ENCODE measurements at places on chromosomes 5 and 9. TPM values are rescaled to one million over a fixed set of nuclear protein-coding genes. Genes with fewer than 3 reads are reported as not detected.
A peak's percentile ranks its signal among the peaks of the same experiment; 100 is the strongest.

Gene GABRA1
- total RNA-seq = not detected

DNA sequence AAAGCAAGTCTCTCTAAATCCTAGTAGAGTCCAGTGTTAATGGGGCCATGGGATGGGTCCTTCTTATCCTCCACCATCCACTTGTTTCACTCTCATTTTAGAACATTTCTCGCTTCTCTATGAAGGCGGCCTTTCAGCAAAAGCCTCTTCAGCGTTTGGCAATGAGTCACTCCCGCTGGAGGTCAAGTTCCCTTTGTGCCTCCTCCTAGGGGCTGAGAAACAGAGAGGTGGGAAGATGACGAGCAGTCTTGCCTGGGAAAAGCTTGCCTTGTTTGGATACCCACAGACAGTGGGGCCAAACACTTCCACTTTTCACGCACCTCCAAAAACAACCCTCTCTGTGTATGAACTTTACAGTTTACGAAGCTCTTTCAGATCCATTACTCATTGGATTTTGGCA is 168.8 kb downstream of the GABBR2 start:
- no peak for DNase-seq

Gene LMX1B
- total RNA-seq = 0.17 TPM

- DNase-seq = no peak
These were observed 8.6 kb upstream of the PRRX2 start for GRCh38 chr9:129656795-129657390.

Gene PCDHGA2
- total RNA-seq = 0.23 TPM

DNA sequence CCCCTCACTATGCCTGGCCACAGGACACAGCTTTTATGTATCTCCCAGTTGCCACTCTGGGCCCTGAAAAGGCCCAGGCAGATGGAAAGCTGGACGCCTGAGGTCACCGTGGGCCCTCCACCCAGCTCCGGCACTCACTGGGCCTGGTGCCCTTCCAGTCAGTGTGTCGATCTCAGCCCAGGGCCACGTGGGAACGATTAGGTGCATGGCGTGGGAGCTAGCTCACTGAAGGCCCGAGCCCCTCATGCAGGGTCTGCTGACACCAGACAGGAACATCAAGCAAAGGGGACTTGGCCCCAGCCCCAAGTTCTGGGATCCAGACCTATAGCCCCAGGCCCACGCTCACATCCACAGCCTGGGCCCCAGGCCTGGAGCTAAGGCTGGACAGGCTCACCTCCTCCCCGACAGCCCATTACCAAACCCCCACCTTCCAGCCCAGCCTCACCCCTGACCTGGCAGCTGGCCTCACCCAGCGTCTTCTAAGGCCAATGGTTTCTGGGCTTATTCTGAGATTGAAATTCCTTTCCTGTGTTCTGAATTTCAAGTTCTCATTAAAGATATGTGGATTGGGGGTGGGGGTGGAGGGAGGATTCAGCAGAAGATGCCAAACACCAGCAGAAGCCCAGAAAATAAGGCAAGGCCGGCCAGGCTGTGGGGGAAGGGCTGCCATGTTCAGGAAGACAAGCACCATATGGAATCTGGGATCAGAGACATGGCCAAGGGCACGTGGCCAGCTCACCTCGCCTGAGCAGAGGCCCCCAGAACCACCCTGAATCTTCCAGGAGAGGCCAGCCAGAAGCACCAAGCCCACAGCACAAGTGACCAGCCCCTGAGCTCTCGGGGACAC is 74.5 kb downstream of the ADAMTS2 start:
- DNase-seq = peak; percentile 75

DNA sequence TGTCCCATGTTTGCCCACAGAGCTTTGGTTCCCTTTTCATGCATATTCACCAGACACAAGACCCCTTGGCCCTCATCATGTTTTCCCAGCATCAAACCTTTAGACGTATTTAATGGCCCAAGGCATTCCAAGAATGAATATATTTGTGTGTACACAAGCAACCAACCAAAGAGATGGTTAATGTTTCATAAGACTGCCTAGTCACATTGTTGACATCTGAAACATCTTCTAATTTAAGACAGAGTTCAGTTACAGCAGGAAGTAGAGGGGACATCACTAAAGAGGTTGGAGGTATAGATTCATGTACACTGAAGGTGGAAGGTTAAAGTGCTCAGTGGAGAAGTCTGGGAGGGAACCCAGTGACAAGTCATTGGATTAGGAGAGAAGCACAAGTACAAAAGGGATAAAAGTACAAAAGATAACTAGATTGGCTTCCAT is 49.1 kb downstream of the SUSD1 start:
- DNase-seq = no peak

GRCh38 chr5:99775189-99775588 is 760.0 kb upstream of the FAM174A start:
- no peak for DNase-seq

GRCh38 chr9:137190315-137190856 is 1.9 kb downstream of the SSNA1 start:
- DNase-seq = no peak

GRCh38 chr5:179265514-179266290 is 79.6 kb downstream of the ADAMTS2 start:
- no peak for DNase-seq

Gene CCT5
- 165 TPM for total RNA-seq

Gene NIPAL4
- total RNA-seq = 0.87 TPM

DNA sequence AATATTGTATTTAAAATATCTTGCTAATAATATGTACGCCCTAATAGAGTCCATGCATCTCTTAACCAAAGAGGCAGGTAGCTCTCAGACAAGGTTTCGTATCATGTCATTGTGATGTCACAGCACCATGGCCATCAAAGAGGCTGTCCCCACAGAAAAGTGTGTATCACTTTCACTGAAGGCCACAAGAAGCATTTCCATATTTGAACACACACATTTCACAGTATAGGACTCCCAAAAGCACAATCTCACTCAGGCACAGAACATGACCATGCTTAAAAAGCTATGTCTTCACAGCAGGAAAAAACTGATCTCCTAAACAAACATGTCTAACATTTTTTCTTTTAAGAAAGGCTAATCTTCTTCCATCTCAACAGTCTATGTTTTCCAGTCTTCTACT is 133.8 kb downstream of the DENND1A start:
- no peak for DNase-seq

DNA sequence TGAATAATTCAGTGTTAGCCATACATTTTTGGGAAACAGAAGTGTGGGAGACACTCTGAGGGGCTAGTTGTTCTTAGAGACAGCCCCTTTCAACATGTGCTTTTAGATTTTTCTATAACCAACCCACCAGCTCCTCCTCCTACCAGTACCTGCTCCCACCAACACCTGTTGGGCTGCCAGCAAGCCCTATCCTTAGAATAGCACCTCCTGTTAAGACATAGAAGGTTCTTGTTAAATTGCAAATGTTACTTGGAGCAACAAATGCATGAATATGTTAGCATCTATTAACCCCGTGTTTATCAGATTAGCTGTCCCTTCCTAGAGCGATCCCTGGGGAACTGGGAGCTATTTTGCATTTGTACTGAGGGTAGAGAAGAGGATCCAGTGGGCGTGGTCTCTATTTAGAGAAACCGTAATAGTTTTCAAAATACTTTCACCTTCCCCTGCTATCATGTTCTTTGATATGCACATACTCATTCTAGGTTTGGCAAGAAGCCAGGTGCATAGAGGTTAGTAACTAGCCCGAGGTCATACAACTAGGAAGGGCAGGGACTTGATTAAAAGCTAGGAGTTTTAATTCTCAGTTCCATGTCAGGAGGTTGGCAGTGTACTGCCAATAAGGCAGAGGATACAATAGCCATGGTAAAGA is 334.4 kb downstream of the KCTD16 start:
- no peak for DNase-seq

Gene RELL2
- 5.2 TPM for total RNA-seq

Gene SLC36A2
- total RNA-seq = not detected

- peak; percentile 42 for DNase-seq
These were observed 3.4 kb downstream of the PDLIM4 start for GRCh38 chr5:132260714-132261551.

- DNase-seq = no peak
These were observed 41.3 kb upstream of the CDKN2AIPNL start for GRCh38 chr5:134453016-134453415.

- no peak for DNase-seq
These were observed 66.9 kb downstream of the PSMB7 start for GRCh38 chr9:124348363-124348762.

Gene PCDHA1
- not detected for total RNA-seq

Gene CDO1
- 3.3 TPM for total RNA-seq

GRCh38 chr9:124329206-124329792 is 71.5 kb downstream of the NEK6 start:
- DNase-seq = no peak

DNA sequence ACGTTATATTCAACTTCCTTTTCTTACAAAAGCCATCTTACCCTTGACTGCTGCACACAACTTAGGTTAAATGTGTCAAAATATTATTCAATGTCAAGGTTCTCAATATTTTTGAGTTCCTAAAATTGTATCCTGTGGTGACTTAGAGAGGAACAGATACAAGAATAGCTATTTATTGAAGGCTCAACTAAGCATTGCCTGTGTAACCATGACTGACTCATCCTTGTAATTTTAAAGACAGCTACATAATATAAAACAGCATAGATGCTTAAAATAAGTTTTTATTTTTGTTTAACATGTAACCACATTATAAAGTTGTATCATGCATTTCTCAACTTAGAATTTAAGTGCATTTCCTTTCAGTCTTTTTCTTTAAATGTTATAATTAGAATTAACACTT is 312.9 kb upstream of the RGMB start:
- no peak for DNase-seq

Gene ZNF366
- total RNA-seq = not detected

GRCh38 chr5:175847503-175847902 is 23.9 kb upstream of the CPLX2 start:
- no peak for DNase-seq

Gene LIFR
- 5.9 TPM for total RNA-seq

GRCh38 chr9:27838876-27839275 is 265.6 kb upstream of the C9orf72 start:
- no peak for DNase-seq

GRCh38 chr5:78816143-78816765 is 167.7 kb upstream of the LHFPL2 start:
- DNase-seq = no peak

Gene NTNG2
- total RNA-seq = 4.8 TPM

DNA sequence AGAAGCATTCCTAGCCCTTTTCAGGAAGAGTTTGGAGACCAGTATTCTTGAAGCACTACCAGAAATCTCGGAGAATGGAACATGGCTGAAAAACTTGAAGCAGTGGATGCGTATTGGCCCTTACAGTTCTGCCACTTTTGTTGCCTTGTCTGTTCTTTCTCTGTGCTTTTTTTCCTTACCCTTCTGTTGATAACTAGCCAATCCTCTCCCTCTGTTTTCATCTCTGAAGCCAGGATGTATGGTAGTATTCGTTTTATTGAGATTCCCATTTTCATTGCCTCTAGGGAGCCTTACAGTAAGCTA is 564 bp upstream of the CCNH start:
- no peak for DNase-seq

Gene CDH9
- total RNA-seq = not detected

DNA sequence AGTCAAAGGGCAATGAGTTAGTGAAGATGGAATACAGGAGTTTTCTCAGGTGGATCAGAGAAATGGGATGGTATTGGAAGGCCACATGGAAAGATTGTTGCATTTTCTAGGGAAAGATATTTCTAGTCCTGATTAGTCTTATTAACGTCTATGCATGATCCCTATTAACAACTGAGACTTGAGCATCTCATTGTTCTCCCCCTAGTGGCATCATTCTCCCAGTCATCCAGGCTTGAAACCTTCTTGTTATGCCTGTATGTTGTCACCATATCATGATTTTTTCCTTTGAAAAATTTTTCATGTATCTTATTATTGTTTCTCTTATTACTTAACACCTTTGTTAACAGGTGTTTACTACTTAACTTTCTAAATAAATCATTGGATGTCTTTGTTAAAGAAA is 34.4 kb downstream of the KIF2A start:
- DNase-seq = no peak

GRCh38 chr5:80149161-80149609 is 106.7 kb downstream of the SERINC5 start:
- DNase-seq = no peak

GRCh38 chr5:63323926-63324325 is 638.3 kb downstream of the HTR1A start:
- DNase-seq = no peak

Gene TRAF1
- total RNA-seq = 11.3 TPM

GRCh38 chr9:4760122-4760521 is 19.1 kb upstream of the AK3 start:
- DNase-seq = no peak

Gene SHC3
- 0.64 TPM for total RNA-seq

Gene UIMC1
- total RNA-seq = 34.2 TPM

- DNase-seq = no peak
These were observed 7.0 kb downstream of the LNPEP start for GRCh38 chr5:96942911-96943310.
